ENCODE measurements at places on chromosomes 16 and 17.

DNA sequence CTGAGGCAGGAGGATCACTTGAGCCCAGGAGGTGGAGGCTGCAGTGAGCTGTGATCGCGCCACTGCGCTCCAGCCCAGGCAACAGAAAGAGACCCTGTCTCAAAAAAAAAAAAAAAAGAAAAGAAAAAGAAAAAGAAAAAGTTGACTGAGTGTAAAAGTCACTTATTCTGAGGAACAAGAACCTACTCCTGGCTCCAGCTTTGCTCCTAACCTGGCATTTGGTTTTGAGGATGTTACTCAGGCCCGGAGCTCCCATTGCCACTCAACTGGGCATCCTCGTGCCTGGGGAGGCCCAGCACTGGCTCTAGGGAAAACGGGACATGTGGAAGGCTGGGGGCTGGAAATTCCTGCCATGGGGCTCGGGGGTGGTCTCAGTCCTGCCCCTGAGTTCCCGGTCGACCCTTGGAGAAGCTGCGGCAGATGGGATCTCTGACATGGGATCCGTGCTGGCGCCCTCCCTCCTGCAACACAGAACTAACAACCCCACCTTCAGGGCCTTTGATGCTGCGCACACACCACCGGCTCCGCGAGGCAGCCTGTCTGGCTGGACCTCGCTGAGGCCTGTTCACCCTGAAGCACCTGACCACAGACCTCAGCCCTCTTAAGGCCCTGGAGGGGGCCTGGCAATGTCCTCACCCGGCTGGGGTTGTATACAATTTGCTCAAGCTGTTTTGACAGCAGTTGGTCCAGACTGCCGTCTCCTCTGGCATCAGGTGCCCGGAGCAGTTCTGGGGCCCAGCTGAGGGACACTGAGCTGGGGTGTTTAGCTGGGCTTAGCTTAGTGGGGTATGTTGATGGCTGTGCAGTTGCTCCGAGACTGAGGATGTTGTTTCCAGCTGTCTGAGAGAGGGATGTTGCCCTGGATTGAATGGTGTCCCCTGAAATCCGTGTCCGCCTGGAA is 12.3 kb downstream of the CD7 start:
- no peak for DNase-seq

DNA sequence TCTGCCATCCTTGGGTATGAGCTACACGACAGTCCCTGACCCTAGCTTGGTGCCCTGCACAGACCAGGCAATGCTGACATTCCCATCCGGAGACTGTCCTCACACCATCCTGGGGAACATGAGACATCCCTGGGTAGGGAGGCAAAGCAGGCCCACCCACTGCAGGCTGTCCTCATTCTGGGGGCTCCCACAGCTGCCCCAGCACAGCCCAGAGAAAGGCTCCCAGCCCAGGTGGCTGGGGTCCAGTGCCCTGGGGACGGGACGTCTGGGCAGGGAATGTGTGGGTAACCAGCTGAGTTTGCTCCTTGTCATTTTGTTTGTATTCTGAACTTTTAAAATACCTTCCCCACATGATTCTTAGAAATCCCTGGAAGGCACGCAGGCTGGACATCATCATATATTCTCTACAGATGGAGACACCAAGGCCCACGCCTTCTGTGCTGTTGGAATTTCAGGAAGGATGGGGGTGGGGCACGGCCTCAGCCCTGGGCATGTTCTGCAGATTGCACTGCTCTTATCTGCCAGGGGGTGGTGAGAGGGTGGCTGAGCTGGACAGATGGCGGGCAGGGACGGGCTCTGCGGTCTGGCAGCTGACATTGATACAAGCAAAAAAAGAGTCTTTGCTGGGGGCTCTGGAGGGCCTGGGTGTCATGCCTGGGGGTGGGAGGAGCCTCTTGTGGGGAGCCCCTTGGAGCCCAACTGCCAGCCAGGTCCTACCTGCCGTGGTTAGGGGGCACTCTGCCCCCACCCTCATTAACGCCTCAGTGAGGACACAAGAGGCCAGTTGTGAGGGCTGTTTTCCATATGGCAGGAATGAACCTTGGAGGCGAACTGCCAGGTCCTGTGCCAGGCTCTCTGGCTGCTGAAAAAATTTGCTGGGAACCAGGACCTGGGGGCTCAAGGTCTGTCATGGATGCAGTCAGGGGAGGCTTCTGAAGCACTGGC is 28.4 kb downstream of the LRRC75A start:
- no peak for DNase-seq

- no peak for DNase-seq
These were observed 32.5 kb downstream of the HOXB1 start for GRCh38 chr17:48498164-48498850.

- no peak for DNase-seq
These were observed 1.2 kb upstream of the MPRIP start for GRCh38 chr17:17041018-17041521.

GRCh38 chr17:29838961-29839360 is 91.1 kb downstream of the SSH2 start:
- no peak for DNase-seq

GRCh38 chr16:72927199-72928089 is 120.5 kb downstream of the ZFHX3 start:
- DNase-seq: no peak

DNA sequence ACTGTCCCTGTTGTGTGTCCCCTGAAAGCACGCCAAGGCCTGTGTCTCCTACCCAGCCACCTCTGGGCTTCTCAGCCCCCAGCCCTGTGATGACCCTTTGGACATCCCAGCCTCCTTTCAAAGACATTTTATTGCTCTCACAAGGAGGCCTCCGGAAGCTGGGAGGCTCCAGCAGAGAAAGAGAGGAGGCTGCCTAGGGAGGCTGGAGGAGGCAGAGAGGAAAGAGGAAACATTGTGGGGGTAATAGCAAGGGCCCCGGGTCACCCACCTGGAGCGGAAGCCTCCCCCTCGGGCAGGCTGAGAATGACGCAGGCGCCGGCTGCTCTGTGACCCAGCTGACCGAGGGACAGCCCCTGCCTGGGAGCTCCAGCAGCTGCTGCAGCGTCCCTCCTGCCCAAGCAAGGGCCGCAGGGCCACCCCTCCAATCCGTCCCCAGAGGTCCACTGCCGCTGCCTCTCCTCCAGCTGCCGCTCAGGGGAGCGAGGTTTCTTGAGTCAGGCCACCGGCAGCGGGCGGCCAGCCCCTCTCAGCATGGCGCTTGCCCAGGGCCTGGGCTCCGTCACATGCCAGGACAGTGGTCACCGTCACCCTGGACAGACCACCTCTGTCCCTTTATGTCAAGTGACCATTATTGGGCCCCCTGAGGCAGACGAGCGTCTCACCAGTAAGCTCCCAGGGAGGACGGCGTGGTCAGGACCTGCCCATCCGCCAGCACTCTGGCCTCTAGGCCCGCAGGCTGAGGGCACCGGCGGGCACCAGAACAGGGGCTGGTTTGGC is 29.3 kb downstream of the ACTG1 start:
- no peak for DNase-seq

DNA sequence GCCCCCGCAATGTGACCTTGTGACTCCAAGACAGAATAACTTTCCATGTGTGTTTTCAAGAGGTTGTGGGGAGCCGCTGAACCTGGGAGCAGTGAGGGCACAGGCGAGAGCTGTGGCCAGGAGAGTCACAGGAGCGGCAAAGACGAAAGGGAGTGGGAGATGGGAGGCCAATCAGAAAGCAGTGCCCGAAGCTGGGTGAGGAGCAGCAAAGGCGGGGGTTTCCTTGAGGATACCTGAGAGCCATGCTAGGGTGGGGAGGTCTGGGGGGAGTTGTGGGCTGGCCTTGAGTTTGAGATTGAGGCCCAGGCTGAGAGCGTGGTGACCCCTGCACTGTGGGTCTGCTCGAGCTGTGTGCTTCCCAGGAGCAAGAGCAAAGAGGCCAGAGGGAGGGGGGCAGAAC is 23.2 kb upstream of the NPTX1 start:
- no peak for DNase-seq

DNA sequence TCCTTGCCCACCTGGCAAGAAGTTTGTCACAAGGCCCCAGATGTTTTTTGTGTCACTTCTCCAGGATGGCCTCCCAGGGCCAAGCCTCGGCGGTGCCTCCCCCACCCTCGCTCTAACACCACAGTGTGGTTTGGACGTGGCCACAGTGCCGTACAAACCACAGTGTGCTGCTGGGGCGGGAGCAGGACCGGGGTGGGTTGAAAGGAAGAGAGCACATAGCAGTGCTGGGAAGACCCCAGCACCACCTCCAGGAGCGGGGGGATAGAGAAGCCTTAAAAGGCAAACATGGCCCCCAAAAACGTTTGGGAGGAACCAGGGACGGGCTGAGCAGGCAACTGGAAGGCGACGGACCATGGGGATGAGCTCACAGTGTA is 5.0 kb upstream of the BCL6B start:
- DNase-seq: no peak

- no peak for DNase-seq
These were observed 100.0 kb downstream of the XYLT1 start for GRCh38 chr16:17370731-17371285.

DNA sequence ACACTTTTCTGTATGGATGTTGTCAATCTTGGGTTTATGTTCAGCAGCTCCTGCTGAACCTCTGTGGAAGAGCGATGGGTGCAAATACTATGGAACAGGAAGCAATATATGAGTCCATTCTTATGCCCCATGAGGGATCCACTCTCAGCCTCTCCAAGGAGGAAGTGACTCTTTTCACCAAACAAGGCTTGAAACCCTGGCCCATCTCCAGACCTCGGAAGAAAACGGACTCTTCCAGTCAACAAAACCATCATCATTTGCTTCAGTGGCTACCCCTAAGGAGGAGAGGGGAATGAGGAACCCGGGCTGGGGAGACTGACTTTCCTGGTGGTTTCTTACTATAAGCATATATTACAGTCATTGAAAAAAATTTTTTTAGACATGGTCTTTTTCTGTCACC is 206.2 kb downstream of the AXIN2 start:
- DNase-seq: no peak

DNA sequence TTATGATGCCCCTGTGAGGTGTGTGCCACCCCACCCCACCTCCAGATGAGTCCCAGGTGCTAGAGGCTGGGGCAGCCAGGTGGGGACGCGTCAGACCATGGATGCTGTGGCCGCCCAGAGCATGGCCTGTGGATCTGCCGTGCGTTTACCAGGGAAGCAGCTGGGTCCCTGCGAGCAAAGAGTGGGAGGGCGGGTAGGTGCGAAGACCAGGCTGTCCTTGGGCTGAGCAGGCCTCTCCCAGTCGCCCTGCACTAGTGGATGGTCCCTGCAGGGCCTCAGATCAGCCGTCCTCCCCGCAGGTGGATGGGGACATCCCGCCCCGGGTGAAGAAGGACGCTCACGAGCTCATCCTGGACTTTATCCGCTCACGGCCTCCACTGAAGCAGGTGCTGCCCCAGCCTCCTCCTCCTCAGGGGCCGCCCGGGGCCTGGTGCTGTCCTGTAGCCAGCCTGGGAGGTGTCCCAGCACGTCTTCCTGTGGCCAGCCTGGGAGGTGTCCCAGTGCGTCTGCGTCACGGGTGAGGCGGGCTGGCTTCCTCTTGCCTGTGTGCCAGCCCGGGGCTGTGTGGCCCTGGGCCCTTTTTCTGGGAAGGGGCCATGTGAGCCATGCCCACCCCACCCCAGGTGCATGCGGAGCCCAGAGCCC is 18.0 kb upstream of the TCF25 start:
- DNase-seq: no peak
